Activated B cell treated with CpG ODN at 0.5 μM for 24 hours (primary cell): ENCODE measurements at places on chromosomes 12 and 14.

- DNase-seq, result no peak
Observed at GRCh38 chr12:80580254-80580653, 127.2 kb upstream of the MYF6 start.

- no peak for DNase-seq
Observed at GRCh38 chr12:123092866-123093265, 58.0 kb downstream of the PITPNM2 start.

DNA sequence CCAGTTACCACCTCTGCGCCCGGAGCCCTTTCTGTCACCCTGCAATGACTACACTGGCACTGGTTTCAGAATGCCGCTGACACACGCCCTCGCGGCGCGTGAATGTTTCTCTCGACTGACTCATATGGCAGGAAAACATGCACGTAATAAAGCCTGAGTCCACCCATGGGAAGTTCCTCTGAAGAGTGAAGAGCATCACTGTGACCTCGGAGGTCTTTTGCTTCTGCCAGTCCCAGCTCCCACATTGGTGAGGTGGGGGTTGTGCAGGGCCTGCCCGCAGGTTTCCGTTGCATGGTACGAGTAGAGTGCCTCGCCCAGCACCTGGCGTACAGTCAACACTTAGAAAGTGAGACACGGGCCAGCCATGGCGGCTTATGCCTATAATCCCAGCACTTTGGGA is 11.1 kb upstream of the SLC6A12 start:
- DNase-seq, result no peak

DNA sequence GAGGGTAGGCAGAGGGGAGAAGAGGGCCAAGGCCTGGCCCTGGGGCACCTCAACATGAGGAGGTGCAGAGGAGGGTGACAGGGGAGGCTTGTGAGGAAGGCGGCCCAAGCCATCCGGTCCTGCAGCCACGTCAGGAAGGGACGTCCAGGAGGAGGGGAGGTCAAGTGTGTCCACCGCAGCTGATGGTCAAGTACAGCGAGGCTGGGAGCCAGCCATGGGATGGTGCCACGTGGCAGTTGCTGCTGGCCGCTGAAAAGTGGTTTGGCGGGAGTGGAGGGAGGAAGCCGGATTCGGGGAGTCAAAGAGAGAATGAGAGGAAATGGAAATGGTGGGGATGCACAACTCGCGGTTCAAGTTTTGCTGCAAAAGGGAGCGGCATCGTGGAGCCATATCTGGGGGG is 41.2 kb downstream of the PRIMA1 start:
- no peak for DNase-seq

- no peak for DNase-seq
Observed at GRCh38 chr12:5433081-5433844, 1.4 kb downstream of the NTF3 start.

DNA sequence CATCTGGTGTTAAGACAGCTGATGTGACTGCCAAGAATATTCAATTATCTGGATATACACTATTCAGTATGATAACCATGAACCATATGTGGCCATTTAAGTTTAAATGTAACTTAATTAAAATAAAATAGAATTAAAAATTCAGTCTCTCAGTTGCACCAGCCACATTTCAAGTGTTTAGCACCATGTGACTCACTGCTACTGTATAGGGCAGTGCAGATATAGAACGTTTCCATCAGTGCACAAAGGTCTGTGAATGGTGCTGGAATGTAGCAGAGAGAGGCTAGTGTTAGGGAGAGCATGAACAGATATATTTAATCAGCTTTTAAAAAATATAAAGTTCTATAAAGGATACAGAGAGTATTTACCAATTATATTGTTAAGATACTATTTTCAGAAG is 28.7 kb downstream of the ARID4A start:
- DNase-seq, result no peak

- no peak for DNase-seq
Observed at GRCh38 chr14:77601846-77602619, 14.4 kb downstream of the SPTLC2 start.
